ENCODE measurements at places on chromosomes 16 and 17.

DNA sequence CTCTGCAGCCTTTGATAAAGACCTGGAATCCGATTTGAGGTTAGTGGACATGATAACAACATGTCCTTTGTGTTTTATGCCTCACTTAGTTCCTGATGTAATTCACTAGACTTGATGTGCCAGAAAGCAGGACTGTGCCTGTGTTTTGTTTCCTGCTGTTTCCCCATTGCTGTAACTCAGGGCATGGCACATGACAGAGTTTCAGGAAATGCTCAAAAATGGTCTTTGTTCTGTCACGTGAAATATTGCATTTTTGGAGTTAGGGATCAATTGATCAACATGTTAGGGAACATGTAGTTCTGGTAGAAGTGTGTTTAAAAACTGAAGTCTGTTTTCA, 32.8 kb downstream of the DHX38 start:
- DNase-seq = no peak

- DNase-seq = no peak
Measured at GRCh38 chr16:1182316-1182671, 29.4 kb downstream of the CACNA1H start.

DNA sequence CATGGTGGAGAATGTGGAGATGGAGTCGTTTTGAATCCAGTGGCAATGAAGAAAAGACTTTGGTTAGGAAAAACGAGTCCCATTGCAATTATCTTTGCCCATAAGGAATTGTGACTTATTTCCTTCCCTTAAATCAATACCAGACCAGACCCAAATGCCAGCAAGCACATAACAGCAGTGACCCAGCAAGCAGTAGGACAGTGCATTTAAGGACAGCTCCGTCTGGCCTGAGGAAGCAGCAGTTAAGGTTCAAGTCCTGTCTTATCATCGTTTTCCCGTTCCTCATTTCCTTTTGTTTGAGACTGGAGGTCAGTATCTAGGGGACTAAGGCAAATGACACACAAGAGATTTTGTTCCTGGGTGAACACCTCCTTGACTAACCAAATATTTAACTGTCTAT, 74.6 kb upstream of the FAM20A start:
- no peak for DNase-seq

GRCh38 chr17:27956601-27957445, 63.7 kb upstream of the LYRM9 start:
- DNase-seq = no peak

DNA sequence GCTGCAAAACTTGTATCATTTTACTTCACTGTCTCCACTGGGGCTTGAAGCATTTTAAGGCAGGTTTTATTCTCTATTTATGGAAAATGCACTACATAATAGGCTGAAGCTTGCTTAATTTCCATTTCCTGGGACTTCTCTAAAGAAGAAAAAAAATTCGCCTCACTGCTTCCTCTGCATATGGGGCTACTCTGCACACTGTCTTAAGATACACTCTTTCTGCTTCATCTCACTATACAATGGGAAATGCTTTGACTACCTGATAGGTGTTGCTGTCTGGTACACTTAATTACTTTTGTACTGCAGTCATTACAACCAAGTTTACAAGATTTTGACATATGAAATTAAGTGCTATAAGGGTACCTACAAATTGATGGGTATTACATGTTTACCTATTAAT, 466.0 kb downstream of the KCNJ18 start:
- DNase-seq = no peak

- DNase-seq = no peak
Measured at GRCh38 chr17:6995500-6996255, at the start of gene ALOX12. Gene ALOX12 (plus strand): TSS chr17:6996049. CDS start chr17:6996118, 69 bp downstream.

- no peak for DNase-seq
Measured at GRCh38 chr17:68248199-68248825, 469 bp downstream of the AMZ2 start.

DNA sequence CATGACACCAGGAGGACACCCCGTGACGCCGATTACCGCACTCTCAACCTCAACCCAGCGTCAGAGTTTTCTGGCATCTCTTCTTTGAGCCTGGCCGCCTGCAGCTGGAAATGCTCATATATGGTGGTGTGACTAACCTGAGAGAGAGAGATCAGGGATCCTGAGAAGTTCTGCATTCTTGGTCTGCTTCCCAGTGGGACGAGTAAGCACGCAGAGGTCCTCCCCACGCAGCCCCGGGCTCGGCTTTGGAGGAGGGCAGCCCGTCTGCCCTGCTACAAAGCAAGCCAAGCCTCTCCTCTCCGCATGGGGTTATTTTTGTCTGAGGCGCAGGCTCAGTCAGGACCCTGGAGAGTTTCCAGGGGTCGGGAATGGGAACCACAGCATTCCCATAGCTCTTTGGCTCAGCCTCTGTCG, 16.5 kb downstream of the CRISPLD2 start:
- DNase-seq = no peak

DNA sequence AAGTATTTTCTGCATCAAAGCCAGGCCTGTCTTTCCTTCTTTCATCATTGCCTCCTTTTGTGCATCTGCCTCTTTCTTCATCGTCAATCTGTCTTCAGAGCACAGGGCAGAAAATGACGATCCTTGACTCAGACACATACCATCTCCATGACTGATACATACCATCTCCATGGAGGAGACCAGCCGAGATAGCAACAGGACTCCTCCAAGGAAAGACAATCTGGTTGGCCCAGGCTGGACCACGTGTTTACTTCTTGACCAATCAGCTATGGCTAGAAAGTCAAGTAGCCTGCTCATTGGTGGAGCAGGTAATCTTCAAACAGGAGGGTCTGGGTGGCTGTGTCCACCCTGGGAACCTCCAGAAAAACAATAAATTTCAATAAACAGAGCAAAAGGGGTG, 164.6 kb downstream of the CPPED1 start:
- DNase-seq = no peak

DNA sequence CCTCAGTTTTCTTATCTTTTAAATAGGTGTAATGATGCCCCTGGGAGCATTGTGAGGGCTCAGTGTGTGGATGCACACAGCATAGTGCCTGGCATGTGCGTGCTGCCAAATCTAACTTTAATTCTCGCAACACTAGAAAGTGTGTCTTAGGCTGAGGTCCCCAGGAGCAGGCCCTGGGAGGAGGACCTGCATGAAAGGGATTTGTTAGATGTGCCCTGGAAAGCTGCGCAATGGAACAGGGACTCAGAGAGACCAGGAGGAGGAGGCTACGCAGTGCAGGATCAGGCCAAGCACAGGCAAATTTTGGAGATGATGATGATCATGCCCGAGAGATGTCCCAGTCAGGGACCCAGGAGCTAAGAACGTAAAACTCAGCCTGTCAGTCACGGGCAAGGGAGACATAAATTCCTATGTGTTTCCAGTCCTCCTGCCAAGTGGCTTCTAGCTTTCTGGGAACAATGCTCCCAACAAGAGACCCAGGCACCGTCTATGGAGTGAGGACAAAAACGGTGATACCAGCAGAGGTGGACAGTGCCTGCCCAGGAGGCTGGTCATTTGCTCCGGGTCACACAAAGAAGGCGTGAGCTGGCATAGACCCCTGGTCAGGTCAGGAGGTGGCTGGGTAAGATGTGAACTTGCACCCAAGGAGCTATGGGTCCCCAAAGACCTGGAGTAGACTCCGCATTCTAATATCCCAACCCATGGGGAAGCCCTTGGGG, 352.2 kb upstream of the TNRC6C start:
- no peak for DNase-seq

- DNase-seq = no peak
Measured at GRCh38 chr17:6660101-6660500, 8.5 kb downstream of the C17orf100 start.

GRCh38 chr16:82995286-82995923, 368.6 kb downstream of the CDH13 start:
- no peak for DNase-seq
